Posterior vena cava (tissue), 2 donors: ENCODE measurements at places on chromosomes 2 and 18. TPM values are rescaled to one million over a fixed set of nuclear protein-coding genes. Genes with fewer than 3 reads are reported as not detected.
A peak's percentile ranks its signal among the peaks of the same experiment; 100 is the strongest.

The SCN9A gene
- 5.7 TPM for total RNA-seq

The MAP3K19 gene
- not detected for total RNA-seq

The SH3RF3 gene
- 10.1 TPM for total RNA-seq

The CNDP1 gene
- total RNA-seq = 0.19 TPM

The C2orf66 gene
- total RNA-seq = not detected

The LRRTM4 gene
- 1.2 TPM for total RNA-seq

The DUSP19 gene
- total RNA-seq = 5.7 TPM

The CNGA3 gene
- total RNA-seq = 0.38 TPM

DNA sequence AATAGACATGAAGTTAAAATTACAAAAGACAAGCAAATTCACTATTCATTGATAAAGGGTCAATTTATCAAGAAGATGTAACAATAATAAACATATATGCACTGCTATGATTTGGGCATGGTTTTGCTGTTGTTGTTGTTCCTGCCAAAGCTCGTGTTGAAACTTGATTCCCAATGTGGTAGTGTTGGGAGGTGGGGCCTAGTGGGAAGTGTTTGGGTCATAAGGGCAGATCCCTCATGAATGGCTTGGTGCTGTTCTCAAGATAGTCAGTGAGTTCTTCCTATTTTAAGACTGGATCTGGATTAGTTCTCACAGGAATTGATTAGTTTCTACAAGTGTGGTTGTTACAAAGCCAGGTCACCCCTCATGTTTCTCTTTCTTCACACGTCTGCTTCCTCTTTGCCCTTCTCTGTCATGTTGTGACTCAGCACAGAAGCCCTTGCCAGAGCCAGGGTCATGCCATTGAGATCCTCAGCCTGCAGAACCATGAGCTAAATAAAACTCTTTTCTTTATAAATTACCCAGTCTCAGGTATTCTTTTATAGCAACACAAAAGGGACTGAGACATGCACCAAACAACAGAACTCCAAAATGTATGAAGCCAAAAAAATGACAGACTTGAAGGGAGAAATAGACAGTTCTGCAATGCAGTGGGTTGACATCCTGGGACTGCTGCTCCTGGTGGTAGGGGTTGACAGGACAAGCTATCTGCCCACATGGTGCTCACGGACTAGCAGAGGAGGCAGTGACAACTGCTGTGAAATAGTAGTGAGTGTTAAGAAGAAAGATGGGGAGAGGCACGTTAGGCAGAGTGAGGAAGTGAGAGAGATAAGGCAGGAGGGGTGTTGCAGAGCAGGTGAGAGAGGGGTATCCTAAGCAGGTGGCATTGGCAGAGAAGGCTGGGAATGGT is 18.6 kb upstream of the SKA1 start:
- no peak for DNase-seq

DNA sequence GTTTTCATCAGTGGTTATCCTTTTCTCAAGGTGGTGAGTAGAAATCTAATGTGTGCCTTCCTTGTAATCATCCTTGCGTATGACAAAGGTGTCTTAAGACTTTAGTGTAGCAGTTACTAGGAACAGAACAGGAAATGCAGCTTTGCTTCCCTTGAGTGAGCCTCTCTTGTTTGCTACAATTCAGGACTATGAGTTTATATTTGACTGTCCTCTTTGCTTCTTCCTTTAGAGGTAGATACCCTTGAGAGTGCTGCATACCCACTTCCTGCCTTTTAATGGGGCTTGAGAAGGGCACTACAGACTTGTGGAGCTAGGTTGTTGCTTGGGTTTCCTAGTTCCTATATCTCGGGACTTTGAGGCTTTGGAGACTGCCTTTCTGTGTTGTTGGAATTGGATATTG is 3.8 kb downstream of the KCNJ13 start:
- DNase-seq = no peak

DNA sequence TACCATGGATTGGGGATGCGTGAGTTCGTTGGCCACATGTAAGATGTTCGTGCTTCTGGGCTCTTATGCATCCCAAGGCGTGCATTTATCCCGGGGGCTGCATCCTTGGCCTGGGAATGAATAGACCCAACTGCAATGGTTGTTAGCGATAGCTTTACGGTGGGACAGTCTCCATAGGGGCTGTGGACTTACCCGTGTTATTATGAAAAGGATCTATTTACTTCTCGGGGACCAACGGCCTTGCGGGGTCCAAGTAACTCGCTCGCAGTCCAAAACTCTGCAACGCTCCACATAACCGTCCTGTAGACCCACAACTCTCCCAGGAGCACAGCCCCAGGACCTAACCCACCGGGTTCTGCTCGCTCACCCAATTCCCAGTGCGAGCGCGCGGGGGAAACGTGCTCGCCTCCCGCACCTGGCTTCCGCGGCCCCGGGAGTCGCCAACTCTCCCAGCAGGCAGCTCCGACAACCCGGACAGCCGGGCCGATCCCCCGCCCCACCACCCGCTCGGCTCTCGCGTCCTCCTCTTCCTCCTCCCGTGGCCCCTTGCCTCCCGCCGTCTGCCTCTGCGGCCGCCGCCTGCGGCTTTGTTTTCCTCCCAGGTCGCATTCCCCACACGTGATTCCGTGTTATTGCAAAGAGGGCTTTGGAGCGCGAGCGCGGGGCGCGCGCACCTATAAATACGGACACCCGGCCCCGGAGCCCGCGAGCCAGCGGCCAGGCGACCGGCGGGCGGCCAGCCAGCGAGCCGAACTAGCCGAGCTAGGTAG is at the start of gene CABLES1:
Gene CABLES1 (plus strand): TSS at position 706 of the 770 bp plus-strand sequence. CDS start 278 bp downstream, outside the sequence.
- peak; percentile 89 for DNase-seq

DNA sequence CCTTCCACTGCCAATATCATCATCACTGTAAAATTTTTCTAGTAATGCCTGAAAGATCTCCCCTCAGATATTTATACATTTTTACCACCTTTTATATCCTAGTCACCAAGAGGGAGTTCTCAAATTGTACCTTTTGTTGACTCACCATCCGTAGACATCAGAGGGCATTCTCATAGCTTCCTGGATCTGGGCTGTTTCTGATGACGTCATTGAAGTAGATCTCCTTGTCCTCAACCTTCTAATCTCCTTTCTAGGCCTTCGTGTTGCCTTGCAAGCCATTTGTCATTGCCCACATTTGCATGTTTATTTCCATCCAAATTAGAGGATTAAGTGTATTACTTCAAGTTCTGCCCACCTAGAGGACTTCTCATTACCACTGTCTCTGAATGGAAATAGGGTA is 193.4 kb upstream of the NRXN1 start:
- DNase-seq = no peak

- no peak for DNase-seq
Measured at GRCh38 chr2:5530011-5530696, 162.0 kb upstream of the SOX11 start.

- no peak for DNase-seq
Measured at GRCh38 chr2:178949151-178949550, 100.8 kb downstream of the CCDC141 start.

DNA sequence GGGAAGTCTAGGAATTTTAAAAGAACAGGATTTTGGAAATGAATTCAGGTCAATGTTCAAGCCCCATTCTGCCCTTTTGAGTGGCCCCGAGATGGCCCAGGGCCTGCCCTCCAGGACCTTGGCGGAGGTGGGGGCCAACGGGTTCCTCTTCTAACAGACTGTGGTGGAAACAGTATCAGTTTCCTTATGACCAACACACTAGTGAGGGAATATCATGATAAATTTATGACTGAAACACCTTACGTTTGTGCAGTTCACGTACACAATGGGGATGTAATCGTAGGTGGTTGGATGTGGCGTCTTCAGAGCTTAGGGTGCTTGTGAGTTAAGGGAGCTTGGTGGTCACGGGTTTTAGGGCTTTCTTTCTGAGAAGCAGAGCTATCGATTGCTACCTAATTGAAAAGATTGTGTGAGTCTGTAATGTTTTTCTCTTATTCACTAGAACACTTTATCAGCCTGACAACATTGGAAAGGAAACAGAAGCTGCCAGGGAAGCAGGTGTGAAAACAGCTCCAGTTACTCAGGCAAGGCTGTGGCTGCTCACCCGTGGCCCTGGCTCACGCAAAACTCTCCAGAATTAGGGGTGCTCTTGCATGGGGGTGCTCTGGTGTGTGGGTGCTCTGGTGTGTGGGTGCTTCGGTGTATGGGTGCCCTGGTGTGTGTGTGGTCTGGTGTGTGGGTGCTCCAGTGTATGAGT is 165.3 kb downstream of the SNTG2 start:
- DNase-seq = no peak

DNA sequence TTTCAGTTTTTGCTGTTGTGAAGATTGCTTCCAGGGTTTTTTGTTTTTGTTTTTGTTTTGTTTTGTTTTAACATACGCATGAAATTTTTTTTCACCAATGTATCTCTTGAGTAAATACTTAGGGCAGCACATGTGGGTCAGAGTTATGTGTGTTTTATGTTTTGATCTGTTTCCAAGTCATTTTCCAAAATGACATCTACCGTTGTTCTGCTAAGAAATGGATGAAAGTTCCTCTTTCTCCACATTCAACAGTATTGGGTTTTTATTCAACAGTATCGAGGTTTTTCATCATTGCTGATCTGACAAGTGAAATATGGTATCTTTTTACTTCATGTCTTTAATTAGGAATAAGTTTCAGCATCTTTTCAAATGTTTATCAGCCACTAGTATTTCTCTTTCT is 16.7 kb downstream of the RNF144A start:
- no peak for DNase-seq

GRCh38 chr18:23540867-23541266 is 37.6 kb downstream of the RMC1 start:
- DNase-seq = no peak

DNA sequence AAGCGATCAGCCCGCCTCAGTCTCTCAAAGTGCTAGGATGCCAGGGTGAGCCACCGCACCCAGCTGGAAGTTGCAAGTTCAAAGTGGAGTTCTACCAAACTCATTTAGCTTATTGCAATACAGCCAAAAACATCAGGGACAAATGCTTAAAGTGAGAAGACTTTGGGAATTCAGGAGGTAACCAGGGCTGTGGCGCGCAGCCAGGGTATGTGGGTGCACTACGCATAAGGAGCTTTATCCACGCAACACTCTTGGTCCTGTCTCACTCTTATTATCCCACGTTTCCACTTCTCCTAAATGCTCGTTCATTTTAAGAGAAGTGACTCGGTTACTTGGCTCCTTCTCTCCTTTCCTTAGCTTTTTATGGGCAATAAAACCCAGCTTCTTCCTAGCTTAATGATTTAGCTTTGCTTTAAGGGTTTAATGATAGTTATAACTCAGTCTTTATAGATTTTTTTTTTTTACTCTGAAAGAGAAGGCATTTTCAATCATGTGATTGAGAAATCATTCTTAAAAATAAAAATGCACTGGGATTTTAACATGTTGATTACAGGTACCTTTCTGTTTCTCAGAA is 199.8 kb downstream of the KCNE4 start:
- no peak for DNase-seq

DNA sequence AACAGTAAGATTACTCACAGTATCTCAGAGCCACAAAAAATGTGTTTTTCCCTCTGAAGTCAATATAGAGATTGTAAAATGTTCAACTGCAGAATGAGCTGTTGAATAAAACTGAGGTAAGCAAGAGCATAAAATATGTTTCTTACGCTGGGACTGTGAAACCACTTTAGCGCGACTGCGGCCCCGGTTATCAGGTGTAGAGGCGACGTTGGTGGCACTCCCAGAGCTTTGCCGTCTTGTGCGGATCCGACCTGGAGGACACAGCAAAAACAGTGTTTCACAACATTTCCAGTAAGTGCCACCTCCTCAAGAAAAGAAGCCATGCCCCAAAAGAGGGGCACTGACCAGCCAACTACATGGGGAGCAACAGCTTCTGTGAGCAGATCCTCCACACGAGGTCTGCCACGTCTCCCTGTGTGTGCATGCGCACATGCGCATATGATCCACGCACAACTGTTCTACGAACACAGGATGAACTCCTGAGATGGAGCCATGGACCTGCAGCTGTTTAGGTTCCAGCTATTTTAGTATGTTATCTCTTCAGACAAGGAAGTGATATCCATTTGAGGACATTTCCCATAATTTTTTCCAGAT is 100.7 kb upstream of the RNU4ATAC start:
- DNase-seq = no peak

GRCh38 chr2:206349375-206349774 is 74.9 kb downstream of the ZDBF2 start:
- no peak for DNase-seq

DNA sequence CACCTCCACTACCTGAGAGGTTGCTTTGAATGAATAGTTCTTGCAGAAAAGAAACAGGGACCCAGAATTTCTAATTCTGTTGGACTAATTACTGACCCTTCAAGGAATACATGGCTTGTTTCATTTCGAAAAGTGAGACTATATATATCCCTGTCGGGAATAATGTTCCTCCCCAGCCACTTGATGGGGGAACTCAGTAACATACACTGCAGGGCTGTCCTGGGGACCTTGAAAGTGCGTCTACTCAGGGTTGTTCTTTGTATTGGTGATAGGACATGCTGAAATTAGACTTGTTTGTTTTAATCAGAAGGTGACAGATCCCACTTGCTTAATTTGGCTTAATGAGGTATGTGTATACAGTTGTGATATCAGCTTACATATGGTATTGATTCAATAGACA is 25.5 kb downstream of the MGAT5 start:
- DNase-seq = no peak

- DNase-seq = peak; percentile 97
Measured at GRCh38 chr2:238938401-238939055, 90.6 kb downstream of the TWIST2 start.

DNA sequence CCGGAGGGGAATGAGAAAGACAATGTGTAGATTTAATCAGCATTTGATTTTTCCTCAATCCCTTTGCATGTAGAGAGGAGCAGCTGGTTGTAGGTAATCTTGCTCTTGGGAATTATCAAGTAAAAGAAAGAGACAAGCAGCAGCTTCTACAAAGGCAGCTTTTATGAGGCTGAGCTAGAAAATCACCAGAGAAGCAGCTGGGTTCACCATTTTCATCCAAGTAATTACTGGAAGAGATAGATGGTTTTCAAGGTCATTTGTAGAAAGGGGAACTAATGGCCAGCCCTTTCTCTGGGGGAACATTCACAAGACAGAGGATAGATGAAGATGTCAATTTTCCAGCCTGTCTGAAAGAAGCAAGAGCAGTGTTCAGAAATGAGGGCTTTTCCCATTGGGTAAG is 113.0 kb downstream of the RND3 start:
- no peak for DNase-seq

DNA sequence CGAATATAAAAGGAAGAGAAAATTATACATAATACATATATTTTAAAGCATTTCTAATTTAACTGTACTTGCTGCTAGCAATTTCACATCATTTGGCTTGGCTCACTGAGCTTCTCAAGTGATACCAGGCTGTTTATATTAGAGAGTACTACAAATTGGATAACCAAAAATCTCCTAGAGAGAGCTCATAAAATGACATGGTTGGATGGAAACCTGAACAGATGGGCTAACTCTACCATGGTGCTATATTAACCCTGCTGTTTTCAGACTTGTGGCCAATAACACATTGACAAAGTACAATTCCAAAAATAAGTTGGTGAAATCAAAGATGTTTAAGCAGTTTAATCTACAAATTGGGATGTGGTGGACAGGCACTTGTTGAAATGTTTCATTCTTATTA is 364.4 kb upstream of the GCFC2 start:
- no peak for DNase-seq

GRCh38 chr2:37489536-37489935 is 145.1 kb downstream of the QPCT start:
- DNase-seq = no peak
